ENCODE measurements at places on chromosomes 3 and 15. TPM values are rescaled to one million over a fixed set of nuclear protein-coding genes. Genes with fewer than 3 reads are reported as not detected.

Gene ADAMTS17
- under 0.01 TPM for total RNA-seq

Gene SV2B
- total RNA-seq, result not detected

Gene SRGAP3
- 4.7 TPM for total RNA-seq

Gene GPR15
- not detected for total RNA-seq

Gene CCR2
- not detected for total RNA-seq

Gene CLDND1
- total RNA-seq, result 59.2 TPM

Gene SLC6A6
- 76.6 TPM for total RNA-seq

Gene PCNP
- total RNA-seq, result 93.4 TPM

Gene BOC
- total RNA-seq, result 29.2 TPM

Gene DUOX1
- total RNA-seq, result under 0.01 TPM

Gene HRG
- total RNA-seq, result not detected

Gene CCDC71
- total RNA-seq, result 19.2 TPM

Gene NMNAT3
- total RNA-seq, result 0.59 TPM

Gene SLC38A3
- total RNA-seq, result 0.29 TPM

Gene FRMD5
- 3.3 TPM for total RNA-seq

Gene GRAMD1C
- total RNA-seq, result 1.2 TPM

Gene SH3BP5
- total RNA-seq, result 65.4 TPM

Gene WNT7A
- not detected for total RNA-seq

Gene DENND6A
- 27.1 TPM for total RNA-seq

Gene PIERCE2
- 5.3 TPM for total RNA-seq

GRCh38 chr15:75397494-75397893, 29.1 kb upstream of the MAN2C1 start:
- no peak for DNase-seq

DNA sequence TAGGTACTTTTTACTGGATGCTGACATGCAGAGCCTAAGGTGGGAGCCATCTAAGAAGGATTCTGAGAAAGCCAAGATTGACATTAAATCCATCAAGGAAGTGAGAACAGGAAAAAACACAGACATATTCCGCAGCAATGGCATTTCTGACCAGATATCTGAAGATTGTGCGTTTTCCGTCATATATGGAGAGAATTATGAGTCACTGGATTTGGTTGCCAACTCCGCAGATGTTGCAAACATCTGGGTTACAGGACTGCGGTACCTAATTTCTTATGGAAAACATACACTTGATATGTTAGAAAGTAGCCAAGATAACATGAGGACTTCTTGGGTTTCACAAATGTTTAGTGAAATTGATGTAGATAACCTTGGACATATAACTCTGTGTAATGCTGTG, 125.1 kb downstream of the PLCL2 start:
- no peak for DNase-seq

GRCh38 chr15:57308170-57308545, 68.1 kb upstream of the CGNL1 start:
- no peak for DNase-seq

GRCh38 chr15:73818308-73818985, 54.9 kb upstream of the TBC1D21 start:
- DNase-seq, result no peak

DNA sequence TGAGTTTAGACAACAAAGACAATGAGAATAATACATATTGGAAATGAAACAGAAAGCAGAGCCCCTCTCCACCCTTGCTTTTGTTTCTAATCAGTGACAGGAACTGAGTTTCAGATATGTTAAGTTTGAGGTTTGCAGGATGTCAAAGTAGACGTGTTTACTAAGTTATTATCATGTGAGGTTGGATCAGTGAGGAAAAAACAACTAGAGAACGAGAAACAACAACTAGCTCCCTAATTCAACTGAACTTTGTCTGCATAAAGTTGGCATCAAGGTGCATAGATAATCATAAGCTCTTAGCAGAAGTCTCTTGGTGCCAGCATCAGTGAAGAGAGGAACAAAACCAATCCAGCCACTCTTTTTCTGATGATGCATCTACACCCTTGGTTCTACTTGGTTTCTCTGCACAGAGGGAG, 491.1 kb upstream of the NR2F2 start:
- no peak for DNase-seq

GRCh38 chr3:59392116-59392515, 342.3 kb upstream of the CFAP20DC start:
- DNase-seq, result no peak

- DNase-seq, result no peak
These were observed 36.7 kb downstream of the PXYLP1 start for GRCh38 chr3:141268306-141268705.

- no peak for DNase-seq
These were observed 89.9 kb downstream of the IQSEC1 start for GRCh38 chr3:12983319-12983718.

DNA sequence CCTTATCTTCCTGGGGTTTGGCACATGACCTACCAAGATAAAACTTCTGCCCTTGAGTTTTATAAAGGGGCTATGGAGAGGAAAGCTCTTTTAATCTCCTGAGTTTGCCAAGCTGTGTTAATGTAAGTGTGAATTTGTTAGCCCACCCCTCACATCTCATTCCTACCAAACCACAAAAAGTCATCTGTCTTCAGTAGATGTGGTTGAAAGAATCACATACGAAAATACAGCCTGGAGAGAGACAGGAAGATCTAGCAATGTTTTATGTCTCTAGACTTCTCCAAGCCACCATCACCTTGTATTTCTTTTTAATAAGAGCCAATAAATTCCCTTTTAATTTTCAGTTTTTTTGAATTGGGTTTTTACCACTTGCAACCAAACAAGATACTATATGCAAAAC, 68.9 kb upstream of the ZNF280D start:
- DNase-seq, result no peak

DNA sequence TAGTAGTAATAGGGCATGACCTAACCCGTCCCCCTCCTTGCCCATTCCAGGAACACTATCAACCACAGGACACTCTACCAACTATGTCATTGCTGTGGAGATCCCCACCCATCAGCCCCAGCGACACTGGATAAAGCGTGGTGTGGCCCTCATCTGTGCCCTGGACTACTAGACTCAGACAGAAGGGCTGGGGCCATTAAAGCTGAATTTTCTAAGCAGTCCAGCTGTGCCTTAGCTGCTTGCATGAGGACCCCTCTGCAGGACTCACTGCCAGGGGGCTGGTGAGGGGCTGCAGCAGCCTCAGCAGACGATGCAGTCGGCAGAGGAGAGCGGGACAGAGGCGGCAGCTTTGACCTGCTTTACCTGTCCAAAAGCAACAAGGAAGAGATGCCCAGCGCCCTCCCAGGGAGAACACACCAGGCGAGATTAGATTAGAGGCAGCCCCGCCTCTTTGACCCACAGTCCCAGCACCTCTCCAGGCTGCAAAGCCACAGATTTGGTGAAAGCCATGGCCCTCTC, 44.6 kb downstream of the SEMA3G start:
- peak; percentile 72 for DNase-seq

GRCh38 chr3:56921573-56922453, 120.1 kb upstream of the ARHGEF3 start:
- DNase-seq, result peak; percentile 87

- no peak for DNase-seq
These were observed 177.9 kb downstream of the OSBPL10 start for GRCh38 chr3:31802981-31803740.

GRCh38 chr3:74124782-74125181, 489.7 kb downstream of the CNTN3 start:
- DNase-seq, result no peak

- no peak for DNase-seq
These were observed 641.8 kb downstream of the FHIT start for GRCh38 chr3:60609446-60609845.

- no peak for DNase-seq
These were observed 28.2 kb upstream of the GBE1 start for GRCh38 chr3:81789691-81790090.

- no peak for DNase-seq
These were observed 190.4 kb downstream of the DIPK2A start for GRCh38 chr3:144162042-144162441.

DNA sequence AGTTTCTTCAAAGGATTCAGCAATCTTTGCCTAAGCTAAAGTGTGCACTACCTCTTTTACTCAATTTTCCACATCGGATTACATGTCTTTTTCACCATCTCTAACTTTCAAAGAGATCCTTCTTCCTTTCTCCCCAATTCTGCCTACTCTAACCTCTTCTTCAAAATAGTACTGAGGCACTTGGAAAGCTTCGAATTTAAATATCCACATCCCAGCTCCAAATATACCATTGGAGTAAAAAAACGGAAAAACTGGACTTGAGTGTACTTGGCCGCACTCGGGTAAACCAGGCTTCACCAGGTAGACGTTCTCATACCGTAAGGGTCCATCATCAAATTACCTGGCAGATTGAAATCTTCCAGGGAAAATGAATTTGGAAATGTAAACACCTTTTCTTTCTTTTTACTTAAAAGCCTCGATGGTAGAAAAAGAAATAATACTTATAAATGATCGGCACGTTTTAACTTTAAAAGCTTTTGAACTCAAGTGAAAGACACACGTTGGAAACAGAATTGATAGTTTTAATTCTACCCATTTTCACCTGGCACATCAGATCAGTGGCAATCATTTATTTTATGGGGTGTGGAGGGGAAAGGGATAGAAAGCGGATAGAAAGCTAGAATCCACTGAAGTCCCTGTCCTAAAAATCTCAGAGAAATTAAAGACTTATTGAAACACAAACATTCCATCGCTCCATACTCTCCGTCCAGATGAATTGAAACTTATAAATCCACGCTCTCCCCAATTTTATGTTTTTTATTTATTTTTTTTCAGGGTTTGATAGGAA, 8.2 kb upstream of the MEIS2 start:
- peak; percentile 43 for DNase-seq

GRCh38 chr3:120144267-120144666, 50.0 kb upstream of the GSK3B start:
- DNase-seq, result peak; percentile 22

DNA sequence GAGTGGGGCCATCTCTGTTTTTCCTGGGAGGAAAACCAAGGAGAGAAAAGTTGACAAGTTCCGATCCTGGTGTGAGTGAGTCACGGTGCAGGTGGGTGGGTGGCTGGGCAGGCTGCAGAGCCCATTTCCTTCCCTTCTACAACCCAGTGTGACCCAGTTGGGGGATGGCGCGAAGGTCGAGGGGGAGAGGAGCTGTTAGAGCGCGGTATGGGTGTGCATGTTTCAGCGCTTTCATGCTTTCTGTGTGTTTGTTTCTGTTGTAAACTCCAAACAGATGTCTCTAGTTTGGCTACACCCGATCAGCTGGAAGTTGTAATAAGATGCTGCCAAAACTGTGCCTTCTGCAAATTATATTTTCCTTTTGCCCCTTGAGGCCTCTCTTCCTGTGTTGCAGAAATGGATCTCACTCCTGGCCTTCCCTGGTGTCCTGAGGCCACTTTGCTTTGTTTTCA, 3.8 kb downstream of the FAM43A start:
- peak; percentile 92 for DNase-seq

GRCh38 chr3:53709860-53710674, 136.2 kb downstream of the CHDH start:
- peak; percentile 93 for DNase-seq

DNA sequence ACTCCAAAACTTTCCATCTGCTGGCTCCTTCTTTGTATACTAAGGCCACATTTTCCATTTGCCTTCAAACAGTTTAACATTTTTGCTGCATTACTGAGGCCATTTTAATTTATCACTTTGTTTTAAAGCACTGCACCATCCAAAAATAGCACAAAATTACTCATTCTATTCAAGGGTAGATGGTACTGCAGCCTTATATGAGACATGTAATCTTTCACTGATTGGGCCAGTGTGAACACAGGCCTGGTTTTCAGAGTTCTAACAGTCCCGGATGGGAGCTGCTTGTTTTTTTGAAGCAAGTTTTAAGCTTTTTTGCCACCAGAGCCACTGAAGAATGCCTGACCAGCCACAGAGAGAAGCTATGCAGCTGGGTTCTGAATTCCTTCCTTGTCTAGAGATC, 172.3 kb upstream of the TSC22D2 start:
- peak; percentile 83 for DNase-seq

GRCh38 chr3:182405759-182406158, 387.5 kb upstream of the ATP11B start:
- DNase-seq, result no peak

DNA sequence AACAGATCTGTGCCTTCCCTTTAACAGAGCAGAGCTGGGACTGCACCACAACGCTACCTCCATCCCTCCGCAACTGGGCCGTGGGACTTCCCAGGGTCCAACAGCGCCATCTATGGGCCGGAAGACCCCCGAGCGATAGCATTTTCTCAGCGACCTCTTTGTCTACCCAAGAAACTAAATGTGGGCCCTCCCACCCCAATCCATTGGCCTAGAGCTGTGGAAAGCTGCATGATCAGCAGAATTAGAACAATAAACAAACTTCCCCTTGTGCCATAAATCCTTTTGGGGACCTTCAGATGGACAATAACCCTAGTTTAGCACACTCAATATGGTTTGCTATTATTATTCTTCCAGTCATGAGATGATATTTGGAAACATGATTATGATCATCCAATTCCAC, 74.8 kb upstream of the NTRK3 start:
- DNase-seq, result peak; percentile 69

- DNase-seq, result no peak
These were observed 16.6 kb downstream of the CRYBG3 start for GRCh38 chr3:97838393-97838792.

DNA sequence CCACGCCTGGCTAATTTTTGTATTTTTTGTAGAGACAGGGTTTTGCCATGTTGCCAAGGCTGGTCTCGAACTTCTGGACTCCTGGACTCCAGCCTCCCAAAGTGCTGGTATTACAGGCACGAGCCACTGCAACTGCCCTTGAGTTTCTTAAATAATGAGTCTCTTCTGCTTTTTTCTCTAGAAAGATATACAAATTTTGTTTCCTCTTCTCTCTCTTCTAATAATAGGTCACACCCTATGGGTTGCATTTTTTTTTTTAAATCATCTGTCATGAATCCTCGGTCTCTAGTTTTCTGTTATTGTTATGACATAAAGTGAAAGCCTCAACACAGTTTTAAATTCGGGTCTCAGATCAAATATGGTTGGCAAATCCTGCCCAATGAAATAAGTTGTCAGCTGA, 111.2 kb downstream of the IL12A start:
- no peak for DNase-seq

- DNase-seq, result no peak
These were observed 427.2 kb downstream of the OCA2 start for GRCh38 chr15:27671819-27672437.

GRCh38 chr3:154973851-154974250, 106.3 kb upstream of the MME start:
- DNase-seq, result no peak

DNA sequence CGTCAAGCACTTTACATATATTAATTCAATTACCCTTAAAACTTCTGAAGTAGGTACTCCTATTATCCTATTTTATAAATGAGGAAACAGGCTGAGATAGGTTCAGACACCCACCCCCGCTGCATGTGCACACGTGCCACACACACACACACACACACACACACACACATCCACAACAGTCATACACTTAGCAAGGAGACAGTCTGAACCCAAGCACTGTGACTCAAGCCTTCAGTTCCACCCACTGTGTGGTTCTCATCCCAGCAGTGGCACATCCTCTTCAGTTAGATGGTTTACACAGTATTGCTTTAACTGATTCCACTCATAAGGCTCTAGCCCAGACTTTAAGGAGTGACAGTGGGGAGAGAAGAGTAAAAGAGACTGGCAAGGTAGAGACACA, 91.1 kb upstream of the FGF7 start:
- DNase-seq, result no peak

- DNase-seq, result no peak
These were observed 233.0 kb upstream of the KCNMB2 start for GRCh38 chr3:178302966-178303930.
